ENCODE measurements at places on chromosomes 12 and 14.

DNA sequence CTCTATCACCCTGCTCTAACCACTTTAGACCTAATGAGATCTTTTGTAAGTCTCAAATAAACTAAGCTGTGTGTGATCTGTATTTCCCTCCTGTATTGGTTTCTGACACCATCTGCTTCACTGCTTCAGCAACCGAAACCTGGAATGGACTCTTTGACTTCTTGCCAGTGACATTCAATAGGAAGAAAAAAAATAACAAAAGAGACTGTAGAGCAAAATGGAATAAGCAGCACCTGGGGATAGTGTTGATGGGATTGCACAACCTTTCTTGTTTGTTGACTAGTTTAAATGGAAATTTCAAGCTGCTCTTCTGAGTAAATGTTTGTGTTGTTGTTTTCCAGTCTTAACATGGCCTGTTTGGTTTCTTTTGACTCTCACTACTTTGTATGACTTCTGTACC is 888.6 kb upstream of the SEL1L start:
- no peak for DNase-seq

DNA sequence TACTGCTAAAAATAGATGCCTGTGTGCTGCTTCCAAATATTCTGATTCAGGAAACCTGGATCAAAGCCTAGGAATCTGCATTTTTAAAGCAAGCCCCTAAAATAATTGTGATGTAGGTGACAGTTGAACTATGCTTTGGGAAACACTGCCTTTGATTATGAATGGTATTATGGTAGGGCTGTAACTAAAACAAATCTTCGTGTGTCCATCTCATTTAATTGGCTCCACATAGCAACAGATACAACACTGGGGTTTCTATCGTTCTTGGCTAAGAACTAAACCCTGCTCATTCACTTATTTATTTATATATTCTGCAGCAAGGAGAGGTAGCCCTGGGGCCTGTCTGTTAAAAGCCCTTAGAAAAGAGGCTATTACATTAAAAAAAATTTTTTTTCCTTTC is 23.0 kb upstream of the ITGA5 start:
- no peak for DNase-seq

DNA sequence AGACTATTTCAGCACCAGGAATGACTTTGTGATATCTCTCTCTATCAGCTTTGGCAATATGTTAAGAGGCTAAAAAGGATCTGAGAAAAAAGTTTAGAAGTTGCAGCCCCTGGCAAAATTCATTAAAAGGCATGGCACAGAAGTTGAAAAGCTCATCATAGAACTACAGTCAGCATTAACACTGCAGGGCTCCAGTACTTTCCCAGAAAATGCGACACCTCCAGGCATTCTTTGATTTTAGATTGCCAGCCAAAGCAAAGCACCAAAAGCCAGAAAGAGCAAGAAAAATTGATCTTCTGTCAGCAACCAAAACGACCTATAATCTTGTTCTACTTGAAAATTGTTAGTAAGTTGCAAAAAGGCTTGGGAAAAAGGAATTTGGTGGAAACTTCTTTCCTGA is 713.5 kb downstream of the FSCB start:
- no peak for DNase-seq

DNA sequence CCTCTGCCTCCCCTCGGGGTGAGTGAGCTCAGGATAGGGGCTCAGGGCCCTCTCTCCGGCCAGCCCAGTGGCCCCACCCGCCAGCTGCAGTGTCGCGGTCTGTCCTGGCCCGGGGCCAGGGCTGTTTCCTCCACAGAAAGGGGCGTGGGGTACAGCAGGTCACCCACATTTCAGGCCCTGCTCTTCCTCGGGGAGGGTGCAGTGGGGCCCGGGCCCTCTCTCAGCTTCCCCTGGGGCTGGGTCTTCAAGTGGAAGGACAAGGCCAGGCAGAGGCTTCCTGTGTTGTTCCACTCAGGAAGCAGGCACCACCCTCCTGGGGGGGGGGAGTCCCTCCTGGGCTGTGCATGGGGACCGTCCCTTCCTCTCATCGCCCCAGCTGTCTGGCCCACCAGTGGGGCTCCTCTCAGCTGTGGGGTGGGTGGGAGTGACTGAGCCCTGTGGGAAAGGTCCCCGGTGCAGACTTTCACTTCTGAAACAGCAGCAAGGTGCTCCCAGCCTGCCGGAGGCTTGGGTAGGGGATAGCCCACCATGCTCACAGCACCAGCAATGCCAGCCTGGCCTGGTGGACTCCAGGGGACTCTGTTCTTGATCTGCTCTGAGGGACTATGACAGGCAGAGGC is 3.7 kb downstream of the GPR132 start:
- DNase-seq, result no peak

DNA sequence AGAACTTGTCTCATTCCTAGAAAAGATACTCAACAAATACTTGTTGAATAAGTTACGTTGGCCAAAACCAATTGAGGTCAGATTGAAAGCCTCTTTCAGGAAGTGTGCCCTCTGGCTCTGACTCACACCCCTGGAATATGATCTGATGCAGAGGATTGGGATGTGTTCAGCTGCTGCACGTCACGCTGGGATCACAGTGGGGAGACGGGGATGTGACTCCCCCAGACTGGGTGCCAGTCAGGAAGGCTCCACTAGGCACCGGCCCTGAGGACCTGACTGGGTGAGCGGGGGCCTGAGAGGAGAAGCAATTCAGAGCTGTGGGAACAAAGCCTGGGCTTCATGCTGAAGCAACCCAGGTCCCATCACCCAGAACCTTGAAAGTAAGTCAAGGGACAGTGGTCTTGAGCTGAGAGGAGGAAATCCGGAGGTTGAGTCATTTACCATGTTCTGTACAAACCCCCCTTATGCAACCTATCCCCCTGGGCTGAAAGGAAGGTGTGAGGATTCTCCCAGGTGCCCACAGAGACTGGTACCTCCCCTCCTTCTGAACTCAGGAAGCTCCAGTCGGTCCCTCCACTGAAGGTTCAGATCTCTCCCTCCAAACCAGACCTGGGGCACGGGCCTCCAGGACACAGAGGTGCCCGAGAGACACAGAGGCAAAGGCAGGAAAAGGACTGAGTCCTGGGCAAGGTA is 3.9 kb downstream of the CEBPE start:
- DNase-seq, result peak; percentile 18

All from NCI-H1417 (cell line).